Upper lobe of right lung (tissue), 1 donor: ENCODE measurements at places on chromosomes 6 and 20.

DNA sequence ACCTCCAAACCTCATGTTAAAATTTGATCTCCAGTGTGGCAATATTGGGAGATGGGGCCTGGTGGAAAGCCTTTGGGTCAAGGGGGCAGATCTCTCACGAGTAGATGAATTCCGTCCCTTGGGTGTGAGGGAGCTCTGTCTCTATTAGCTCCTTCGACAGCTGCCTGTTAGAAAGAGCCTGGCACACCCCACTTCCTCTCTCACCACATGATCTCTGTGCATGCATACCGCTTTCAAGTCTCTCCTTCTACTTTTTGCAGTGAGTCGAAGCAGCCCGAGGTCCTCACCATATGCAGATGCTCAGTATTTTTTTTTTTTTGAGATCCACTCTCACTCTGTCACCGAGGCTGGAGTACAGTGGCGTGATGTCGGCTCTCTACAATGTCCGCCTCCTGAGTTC lies 176.9 kb downstream of the SYNDIG1 start:
- no peak for DNase-seq
- H3K27ac ChIP-seq = no peak overlapping the region
- no peaks in the 10 kb centered on the region for H3K27me3 ChIP-seq
- no peaks in the 10 kb centered on the region for H3K4me1 ChIP-seq

DNA sequence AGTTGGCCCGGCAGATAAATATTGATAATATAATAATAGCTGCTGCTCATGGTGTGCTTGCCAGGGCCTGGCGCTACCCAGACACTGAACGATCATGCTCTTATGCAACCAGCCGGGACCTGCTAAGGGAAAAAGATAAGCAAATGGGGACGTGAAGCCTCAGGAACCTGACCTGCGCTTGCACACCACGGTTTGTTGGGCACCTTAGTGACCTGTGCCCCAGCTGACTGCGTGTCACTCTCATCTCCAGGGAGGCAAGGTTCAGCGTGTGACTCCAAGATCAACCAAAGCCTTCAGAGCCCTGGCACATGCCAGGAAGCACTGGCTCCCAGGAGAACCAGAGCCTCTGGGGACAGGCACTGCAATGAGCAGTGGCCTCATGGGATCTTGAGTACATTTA lies 111.1 kb downstream of the AGPAT4 start:
- no peaks in the 10 kb centered on the region for H3K36me3 ChIP-seq
- no peaks in the 10 kb centered on the region for H3K4me1 ChIP-seq
- no peak overlapping the region for H3K27ac ChIP-seq
- H3K27me3 ChIP-seq = no peaks in the 10 kb centered on the region

DNA sequence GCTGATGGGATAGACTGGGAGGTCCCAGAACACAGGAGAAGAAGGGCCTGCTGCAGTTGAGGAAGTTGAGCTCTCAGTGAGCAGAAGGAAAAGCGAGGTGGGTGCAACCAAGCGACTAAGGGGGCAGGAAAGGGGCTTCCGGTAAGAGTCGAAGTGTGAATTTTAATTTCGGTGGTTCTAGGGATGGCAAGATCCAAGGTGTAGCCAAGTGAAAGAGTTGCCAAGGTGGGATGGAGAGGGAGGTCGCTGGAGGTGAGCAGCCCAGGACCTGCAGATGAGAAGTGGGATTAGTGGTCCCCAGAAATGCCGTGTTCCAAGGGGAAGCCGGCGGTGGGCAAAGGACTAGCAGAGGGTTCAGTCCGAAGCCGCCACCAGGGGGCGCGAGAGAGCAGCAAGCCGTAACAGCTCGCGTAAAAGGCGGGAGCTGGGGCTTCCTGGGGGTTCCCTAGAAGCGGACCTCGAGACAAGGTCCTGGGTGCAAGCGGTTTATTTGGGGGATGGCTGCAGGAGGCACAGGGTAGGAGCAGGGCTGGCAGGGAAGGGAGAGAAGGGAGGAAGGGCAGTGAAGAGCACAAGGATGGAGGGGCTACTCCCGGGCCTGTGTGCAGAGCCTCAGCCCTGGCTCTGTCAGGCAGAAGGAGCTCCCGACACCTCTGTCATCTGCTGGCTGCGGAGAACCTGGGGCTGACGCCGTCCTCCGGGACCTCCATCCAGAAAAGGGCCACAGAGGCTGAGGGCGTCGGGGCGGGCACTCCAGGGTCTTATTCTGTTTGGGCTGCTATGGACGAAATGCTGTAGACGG lies 103.6 kb downstream of the PAX1 start:
- no peaks in the 10 kb centered on the region for H3K36me3 ChIP-seq
- H3K27ac ChIP-seq = no peak overlapping the region
- no peaks in the 10 kb centered on the region for H3K27me3 ChIP-seq
- H3K4me3 ChIP-seq = no peak overlapping the region

DNA sequence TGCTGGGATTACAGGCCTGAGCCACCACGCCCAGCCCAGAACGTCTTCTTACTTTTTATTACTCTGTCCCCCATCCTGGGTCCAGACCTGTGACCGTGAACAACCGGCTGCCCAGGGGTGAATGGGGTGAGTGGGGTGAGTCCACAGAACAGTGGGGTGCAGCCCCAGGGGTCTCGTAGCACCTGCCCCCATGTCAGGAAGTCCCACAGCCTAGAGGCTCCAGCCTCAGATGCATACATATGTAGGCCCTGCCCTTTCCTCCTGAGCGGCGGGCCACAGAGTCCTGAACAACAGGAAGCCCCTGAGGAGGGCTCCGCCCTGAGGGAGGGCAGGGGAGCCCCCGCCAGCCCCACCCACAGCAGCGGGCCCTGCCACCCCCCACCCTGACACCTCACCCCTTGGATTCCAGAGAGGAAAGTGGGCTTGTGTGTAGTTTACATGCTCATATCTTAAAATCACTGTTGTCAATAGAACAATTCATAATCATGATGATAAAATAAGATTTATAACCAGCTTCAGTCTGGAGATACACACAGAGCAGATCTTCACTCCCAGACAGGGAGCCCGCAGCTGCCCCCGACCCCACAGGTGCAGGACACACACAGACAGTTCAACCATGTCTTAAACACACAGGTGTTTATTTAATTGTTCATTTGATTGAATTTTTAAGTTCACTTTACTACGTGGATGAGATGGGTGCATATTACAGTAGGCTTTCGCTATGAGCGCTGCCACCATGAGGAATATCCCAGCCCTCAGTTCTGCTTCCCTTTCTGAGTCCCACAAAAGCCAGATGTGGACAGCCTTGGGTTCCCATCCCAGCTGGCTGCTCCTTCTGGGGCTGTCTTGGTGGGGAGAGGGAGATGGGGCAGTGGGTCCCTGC lies 12.4 kb upstream of the GMEB2 start:
- DNase-seq = no peak
- H3K36me3 ChIP-seq = no peaks in the 10 kb centered on the region
- no peaks in the 10 kb centered on the region for H3K27me3 ChIP-seq

DNA sequence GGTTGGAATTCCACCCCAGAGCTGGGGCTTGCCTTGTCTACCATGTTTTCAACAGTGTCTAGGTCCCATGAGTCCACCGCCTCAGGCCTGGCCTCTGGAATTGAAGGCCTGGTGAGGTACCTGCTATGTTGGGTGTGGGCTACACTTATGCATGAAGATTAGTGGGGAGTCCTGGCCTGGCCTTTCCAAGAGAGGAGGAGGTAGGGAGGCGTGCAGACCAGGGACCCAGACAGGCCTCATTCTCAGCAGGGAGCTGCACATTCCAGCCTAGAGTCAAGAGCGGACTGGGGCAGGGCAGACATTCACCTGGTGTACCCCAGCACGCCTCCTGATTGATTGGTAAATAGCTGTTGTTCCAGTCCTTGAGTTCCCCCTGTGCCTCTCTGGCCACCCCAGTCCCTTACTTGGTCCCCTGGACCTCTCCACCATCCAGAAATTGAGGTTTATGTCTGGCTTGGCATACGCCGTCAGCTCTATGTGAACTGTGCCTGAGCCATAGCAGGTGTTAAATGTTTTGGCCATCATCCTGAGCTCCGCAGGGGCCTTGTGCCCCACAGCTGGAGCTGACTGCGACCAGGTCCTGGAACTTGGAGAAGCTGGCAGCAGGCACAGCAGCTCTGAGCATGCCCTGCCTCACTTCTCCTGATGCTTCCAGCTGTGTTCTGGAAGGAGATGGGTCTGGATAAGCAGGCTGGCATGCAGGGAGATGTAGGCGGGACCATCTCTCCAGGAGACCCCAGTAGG lies 8.2 kb upstream of the VEGFA start:
- H3K4me1 ChIP-seq = peaks cover 9% of the 10 kb centered on the region
- no peak overlapping the region for H3K27ac ChIP-seq
- no peak overlapping the region for H3K4me3 ChIP-seq
- DNase-seq = peak; percentile 57
- no peaks in the 10 kb centered on the region for H3K27me3 ChIP-seq
- H3K36me3 ChIP-seq = no peaks in the 10 kb centered on the region

DNA sequence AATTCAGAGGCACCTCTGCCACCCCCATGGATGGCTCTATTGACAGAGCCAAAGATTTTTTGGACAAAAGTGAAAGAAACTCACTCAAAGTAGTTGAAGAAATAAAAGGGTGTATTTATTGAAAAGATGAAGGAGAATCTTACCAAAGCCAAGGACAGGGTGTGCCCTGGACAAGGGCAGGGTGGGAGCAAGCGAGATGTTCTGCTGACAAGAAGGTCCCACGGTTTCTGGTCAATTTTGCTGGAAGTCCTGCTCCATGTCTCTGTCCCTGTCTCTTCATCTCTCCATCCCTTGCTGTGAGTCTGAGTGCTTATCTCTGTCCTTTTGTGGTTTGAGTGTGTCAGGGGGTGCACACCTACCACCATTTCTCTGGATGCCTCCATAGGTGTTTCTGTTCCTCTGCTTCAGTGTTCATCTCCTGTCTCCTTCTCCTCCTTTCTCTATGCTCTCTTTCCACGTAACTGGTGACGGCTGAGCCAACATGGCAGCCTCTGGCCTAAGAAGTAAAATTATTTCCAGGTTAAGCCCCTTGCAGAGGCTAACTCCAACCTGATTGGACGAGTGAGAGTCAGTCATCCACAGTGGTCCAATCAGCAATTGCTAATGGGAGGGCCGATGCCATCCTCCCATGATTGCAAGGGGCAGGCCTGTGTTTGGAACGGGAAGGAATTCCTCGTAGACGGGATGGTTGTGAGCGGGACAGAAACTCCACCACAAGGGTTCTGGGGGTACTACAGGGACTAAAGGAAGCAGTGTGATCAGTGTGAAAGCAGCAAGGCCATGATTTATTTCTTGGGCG lies 502.1 kb upstream of the CDH4 start:
- no peaks in the 10 kb centered on the region for H3K27me3 ChIP-seq
- no peak overlapping the region for H3K4me3 ChIP-seq
- no peak overlapping the region for H3K27ac ChIP-seq
- no peaks in the 10 kb centered on the region for H3K4me1 ChIP-seq

DNA sequence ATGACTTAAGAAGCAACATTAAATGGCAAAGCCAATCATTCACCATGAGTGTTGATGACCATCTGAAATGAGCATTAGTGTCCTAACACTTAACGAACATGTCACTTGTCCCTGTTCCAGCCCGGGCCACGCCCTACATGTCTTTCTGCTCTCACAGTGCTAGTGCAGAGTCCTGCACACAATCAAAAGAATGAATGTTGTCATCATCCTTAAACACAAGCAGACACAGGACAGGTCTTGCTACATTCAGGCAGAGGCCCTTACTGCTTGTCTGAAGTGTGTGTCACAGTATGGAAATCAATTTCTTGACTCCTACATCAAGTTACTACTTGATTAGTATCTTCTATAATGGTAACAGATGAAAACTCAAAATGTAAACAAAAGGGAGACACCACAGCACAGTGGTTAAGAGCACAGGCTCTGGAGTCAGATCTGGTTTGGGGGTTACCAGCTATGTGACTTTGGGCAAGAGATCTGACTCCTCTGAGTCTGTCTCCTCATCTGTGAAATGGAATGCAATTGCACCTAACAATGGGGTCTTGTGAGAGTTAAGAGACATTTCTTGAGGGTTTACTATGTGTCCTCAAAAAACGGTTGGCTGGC lies 17.4 kb downstream of the UBE2V1 start:
- H3K27ac ChIP-seq = no peak overlapping the region
- peaks cover 14% of the 10 kb centered on the region for H3K4me1 ChIP-seq
- H3K27me3 ChIP-seq = no peaks in the 10 kb centered on the region
- no peak overlapping the region for H3K4me3 ChIP-seq
- DNase-seq = no peak
- peaks cover 37% of the 10 kb centered on the region for H3K36me3 ChIP-seq

DNA sequence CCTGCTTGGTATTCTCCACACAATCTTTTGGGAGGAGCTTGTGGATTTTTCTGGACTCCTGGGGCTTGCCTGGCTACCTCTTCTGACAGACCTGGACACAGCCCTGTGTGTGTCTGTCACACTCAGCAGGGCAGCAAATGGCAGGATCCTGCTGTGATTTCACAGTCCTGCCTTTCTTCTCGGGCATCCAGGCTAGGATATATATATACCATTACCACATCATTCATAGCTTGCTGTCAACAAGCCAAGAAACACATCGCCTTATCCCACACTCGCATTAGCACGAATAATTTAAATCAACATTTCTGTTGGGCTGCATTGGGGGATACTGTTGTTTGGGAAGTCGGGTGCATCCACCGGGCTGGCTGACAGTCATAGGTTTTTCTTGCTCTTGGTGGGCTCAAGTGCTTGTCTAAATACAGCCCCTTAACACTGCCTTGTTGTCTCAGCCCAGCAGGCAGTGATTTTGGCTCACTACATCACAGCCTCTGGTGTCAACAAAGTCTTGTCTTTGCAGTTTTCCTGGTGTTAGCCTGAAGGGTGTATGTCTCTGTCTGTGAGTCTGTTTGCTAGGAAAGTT lies 154.9 kb upstream of the FERMT1 start:
- H3K27me3 ChIP-seq = no peaks in the 10 kb centered on the region
- DNase-seq = no peak
- no peaks in the 10 kb centered on the region for H3K36me3 ChIP-seq
- no peak overlapping the region for H3K27ac ChIP-seq
- no peaks in the 10 kb centered on the region for H3K4me1 ChIP-seq

GRCh38 chr20:53937929-53938367 lies 132.4 kb downstream of the BCAS1 start:
- no peaks in the 10 kb centered on the region for H3K36me3 ChIP-seq
- no peaks in the 10 kb centered on the region for H3K27me3 ChIP-seq
- H3K27ac ChIP-seq = no peak overlapping the region
- H3K4me3 ChIP-seq = no peak overlapping the region

- no peak overlapping the region for H3K4me3 ChIP-seq
- DNase-seq = peak; percentile 43
- H3K27ac ChIP-seq = no peak overlapping the region
Measured at GRCh38 chr6:169972101-169972651, 220.8 kb downstream of the ERMARD start.

DNA sequence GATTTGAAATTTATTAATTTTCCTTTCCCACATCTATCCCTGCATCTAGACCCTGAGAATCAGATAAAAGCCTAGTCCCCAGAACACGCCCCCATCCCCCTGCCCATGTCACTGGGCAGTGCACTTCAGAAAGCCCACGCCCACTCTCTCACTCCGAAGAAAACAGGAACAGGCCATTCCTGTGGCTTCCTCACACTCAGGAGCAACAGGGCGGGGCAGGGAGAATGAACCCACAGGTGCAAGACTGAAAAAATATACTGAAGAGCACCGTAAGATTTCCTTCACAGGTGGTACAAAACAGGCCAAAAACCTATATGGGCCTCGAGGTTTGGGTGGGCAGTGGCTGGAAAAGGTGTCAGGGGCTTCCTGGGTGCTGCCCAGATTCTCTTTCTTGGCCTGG lies 3.4 kb downstream of the OXT start:
- peaks cover 25% of the 10 kb centered on the region for H3K27me3 ChIP-seq
- H3K27ac ChIP-seq = no peak overlapping the region
- H3K4me1 ChIP-seq = peaks cover 6% of the 10 kb centered on the region
- H3K36me3 ChIP-seq = no peaks in the 10 kb centered on the region
